ENCODE measurements at places on chromosomes 2 and 18.

DNA sequence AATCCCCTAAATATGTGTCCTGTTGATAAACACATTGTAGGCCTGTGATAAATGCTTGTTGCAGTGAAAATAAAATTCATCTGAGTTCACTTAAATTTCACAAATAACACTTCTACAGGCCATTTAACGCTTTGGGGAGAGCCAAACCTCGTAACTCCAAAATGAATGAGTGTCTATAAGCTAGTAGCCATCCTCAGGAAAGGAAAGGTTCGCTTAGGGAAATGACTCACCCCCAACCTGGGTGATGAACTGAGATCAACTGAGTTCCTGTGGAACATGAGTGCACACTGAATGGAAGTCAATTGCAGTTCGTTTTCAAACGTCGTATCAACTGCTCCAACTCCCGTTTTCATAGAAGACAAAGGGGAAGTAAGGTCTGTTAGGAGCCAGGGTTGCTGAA is 527.6 kb upstream of the ID2 start:
- H3K36me3 ChIP-seq: no peaks in the 10 kb centered on the region
- no peaks in the 10 kb centered on the region for H3K27me3 ChIP-seq
- no peak for DNase-seq

DNA sequence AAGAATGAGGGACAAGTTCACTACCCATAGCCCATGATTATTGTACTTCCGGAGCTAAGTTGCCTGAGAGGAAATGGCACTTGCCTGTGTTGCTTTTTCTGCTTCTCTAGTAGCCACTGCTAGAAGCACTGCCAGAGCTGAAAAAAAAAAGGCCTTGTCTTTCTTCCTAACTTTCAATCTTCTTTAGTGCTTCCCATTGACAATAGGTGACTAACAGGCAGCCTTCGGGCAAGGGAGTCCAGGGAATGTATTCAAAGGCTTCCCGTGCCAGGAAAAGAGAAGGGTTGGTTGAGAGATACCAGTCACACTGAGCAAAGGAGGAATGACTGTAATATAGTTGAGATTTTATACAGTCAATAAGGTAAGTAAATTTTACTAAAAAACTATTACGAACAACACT is 242.0 kb downstream of the CALCRL start:
- no peak overlapping the region for H3K27ac ChIP-seq
- H3K4me3 ChIP-seq: no peak overlapping the region
- no peak for DNase-seq
- no peaks in the 10 kb centered on the region for H3K4me1 ChIP-seq

DNA sequence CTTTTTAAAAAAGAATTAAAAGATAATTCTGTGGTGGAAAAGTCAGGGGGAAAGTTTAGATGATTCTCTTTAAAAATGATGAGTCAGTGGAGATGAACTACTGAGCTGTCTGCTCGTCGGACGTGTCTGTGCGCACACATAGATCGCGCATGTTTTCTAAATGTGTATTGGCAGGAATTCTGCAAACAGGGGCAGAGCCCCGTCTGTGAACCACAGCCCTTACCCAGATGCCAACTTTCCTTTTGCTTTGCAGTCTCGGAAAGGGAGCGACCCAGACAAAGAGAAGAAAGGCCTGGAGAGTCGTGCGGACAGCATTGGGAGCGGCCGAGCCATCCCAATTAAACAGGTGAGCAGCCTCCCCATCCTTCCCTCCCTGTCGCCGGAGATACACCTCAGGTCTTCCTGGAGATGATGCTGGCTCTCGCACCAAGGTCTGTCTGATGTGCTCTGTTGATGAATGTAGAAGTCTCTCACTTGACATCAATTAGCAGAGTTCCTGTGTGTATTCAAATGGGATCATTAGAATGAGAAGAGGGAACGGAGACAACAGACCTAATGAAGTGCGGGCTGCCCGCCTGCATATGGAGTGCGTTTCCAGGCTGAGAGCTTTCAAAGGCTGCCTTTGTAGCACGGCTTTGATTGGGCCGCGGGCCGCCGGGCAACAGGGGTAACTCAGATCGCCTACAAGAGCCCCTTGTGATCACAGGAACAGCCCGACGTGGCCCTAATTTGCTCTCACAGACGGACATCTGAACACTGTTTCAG is 313.3 kb downstream of the AGAP1 start:
- no peak overlapping the region for H3K27ac ChIP-seq
- no peak for DNase-seq
- H3K4me3 ChIP-seq: no peak overlapping the region
- peaks cover 3% of the 10 kb centered on the region for H3K36me3 ChIP-seq
- H3K27me3 ChIP-seq: no peaks in the 10 kb centered on the region
- no peaks in the 10 kb centered on the region for H3K4me1 ChIP-seq

DNA sequence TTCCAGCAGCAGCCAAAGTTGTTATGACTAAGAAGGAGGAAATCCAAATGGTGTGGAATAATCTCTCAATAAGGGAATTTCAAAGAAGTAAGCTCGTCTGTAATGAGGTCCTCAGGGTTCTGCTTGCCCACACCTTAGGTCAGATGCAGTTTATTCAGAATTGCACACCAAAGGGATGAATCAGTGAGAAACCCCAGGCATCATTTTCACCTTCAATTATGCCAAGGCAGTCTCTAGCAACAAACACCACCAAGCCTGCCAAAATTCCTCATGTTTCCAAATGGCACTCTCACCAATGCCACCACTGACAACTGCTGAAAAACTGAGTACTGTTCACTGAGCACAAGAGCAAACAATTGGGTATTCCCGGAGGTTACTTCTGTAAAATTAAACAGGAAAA is 43.6 kb downstream of the KCNG3 start:
- H3K4me1 ChIP-seq: no peaks in the 10 kb centered on the region
- no peaks in the 10 kb centered on the region for H3K36me3 ChIP-seq
- no peak for DNase-seq
- no peak overlapping the region for H3K27ac ChIP-seq
